ENCODE measurements at places on chromosomes 7 and 10.
A peak's percentile ranks its signal among the peaks of the same experiment; 100 is the strongest.

- no peak for DNase-seq
Measured at GRCh38 chr7:98555403-98555802, 61.7 kb upstream of the NPTX2 start.

DNA sequence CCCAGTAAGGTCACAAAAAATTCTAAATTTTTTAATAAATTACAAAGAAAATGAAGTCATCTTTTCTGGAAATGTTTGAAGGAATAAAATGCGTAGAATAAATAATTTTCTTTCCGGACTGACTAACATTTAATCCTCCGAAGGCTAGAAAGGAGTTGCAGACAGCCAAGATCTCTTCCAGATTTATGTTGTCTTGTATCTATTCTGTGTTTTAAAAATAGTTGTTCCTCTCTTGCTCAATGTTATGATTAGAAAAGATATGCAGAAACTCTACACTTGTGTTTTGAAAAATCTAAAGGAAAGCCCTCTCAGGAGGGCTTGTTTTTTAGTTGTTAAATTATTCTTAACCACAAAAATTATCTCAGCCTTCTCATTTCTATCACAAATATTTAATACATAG lies 70.7 kb downstream of the MACC1 start:
- DNase-seq: no peak

DNA sequence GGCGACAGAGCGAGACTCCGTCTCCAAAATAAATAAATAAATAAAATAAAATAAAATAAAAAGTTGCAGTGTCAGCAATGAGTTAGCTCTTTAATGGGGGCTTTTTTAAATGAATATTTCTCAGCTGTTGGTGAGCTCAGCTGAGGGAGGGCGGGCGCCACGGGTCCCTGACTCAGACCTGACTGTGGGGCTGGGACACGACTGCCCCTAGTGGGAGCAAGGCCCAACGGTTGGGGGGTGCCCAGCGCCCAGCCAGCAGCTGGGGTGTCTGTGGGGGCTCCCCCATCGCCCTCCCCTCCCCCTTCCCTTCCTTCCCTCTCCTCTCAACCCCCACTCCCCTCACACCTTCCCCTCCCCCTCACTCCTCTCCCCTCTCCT lies 46.6 kb downstream of the PWWP2B start:
- DNase-seq: no peak

DNA sequence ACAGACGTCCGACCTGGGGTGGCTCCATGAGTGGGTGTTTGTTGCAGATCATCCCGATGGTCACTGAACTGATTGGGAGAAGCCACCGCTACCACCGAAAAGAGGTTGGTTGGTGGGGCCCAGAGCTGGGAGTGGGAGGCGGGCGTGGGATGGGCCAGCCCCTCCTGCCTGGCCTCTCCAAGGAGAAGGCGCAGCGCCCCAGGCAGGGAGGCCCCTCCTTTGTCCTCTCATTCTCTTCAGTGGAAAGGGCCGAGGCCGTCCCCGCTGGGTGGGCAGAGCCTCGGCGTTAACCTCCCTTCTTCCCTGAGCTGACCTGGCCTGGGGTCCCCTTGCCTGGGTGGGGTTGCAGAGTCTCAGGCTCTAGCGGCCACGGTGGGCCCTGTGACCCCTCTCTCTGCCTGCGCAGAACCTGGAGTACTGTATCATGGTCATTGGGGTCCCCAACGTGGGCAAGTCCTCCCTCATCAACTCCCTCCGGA lies 5.2 kb downstream of the MTG1 start:
- no peak for DNase-seq

GRCh38 chr7:136339464-136339863 lies 362.3 kb upstream of the MTPN start:
- no peak for DNase-seq

GRCh38 chr7:83550100-83550499 lies 98.8 kb downstream of the SEMA3E start:
- DNase-seq: no peak

GRCh38 chr10:51524041-51524440 lies 175.4 kb downstream of the CSTF2T start:
- peak; percentile 20 for DNase-seq

GRCh38 chr7:34991938-34992840 lies 45.1 kb downstream of the DPY19L1 start:
- no peak for DNase-seq

DNA sequence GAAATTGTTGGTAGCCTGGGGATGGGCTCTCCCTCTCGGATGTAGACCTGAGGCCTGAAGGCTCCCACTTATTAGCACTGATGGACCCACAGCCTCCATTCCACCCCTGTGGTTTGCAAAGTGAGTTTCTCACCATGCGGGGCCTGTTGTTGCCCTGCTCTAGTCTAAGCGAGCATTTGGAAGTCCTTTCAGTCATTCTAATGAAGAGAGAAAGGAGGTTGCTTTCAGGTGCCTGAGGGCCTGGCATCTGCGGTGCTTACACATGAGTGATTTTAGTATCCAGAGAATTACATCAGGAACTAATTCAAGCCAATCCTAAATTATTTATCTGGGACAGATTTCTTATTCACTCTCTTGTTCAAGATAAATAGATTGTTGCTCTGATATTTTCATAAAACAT lies 61.6 kb downstream of the NAMPT start:
- no peak for DNase-seq

- no peak for DNase-seq
Measured at GRCh38 chr7:1364068-1364905, 95.0 kb downstream of the MICALL2 start.

DNA sequence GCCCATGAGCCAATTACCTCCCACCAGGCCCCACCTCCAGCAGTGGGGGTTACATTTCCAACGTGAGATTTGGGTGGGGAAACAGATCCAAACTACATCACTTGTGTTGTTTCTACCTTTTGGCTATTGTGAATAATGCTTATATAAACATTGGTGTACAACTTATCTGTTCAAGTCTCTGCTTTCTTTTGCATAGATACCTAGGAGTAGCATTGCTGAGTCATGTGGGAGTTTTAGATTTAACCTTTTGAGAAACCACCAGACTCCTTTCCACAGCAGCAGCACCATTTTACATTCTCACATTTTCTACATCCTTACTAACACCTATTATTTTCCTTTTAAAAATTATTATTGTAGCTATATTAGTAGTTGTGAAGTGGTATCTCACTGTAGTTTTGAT lies 14.4 kb upstream of the FRA10AC1 start:
- DNase-seq: no peak

DNA sequence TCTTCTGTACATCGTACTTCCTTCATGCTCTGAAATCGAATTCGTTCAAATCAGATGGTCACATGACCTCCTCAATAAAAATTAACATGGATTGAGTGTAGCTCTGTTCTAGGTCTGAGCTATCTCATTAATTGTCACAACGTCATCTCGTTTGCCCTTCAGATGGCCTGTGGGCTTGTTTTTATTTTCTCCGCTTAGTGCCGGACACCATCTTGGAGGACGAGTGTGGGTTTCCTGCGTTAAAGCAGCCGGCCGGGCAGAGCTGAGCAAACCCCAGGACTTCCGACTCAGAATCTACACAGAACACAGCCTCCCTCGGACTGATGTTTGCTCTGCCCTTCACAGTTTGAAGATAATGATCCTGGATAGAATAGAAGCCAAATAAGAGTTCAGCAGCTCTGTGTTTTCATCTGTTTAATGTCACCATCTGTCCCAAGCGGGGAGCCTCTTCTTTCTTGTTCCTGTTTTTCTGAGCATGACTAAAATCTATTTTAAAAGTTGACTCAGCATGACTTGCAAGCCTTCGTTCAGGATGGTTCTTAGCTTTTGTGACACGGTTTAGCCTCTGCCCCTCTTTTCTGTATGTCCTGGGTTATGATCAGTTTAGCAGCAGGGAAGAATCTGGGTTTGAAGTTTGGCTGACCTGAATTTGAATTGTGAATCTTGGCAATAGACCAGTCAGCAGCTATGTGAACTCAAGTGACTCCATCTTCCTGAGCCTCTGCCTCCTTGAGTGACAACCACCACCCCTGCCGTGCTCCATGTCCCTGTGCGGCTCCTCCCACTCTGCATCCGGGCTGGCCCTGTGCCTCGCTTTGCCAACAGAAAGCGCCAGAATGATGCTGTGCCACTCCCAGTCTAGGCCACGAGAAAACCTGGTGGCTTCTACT lies 30.6 kb upstream of the GALNTL5 start:
- no peak for DNase-seq

GRCh38 chr7:112939574-112940313 lies 146.9 kb downstream of the GPR85 start:
- peak; percentile 96 for DNase-seq

- no peak for DNase-seq
Measured at GRCh38 chr7:50376056-50376820, 71.7 kb downstream of the IKZF1 start.

GRCh38 chr10:21047511-21047910 lies 150.4 kb upstream of the NEBL start:
- DNase-seq: no peak

- no peak for DNase-seq
Measured at GRCh38 chr10:102970562-102971340, 52.7 kb downstream of the CNNM2 start.
